COR-L47 (cell line): ENCODE measurements at places on chromosomes 2 and 18.

GRCh38 chr2:37600735-37601134, 70.7 kb downstream of the CDC42EP3 start:
- no peak for DNase-seq

- DNase-seq = peak; percentile 21
These were observed 12.5 kb downstream of the TACR1 start for GRCh38 chr2:75186821-75187220.

GRCh38 chr2:226300196-226300886, 499.3 kb downstream of the IRS1 start:
- DNase-seq = no peak

DNA sequence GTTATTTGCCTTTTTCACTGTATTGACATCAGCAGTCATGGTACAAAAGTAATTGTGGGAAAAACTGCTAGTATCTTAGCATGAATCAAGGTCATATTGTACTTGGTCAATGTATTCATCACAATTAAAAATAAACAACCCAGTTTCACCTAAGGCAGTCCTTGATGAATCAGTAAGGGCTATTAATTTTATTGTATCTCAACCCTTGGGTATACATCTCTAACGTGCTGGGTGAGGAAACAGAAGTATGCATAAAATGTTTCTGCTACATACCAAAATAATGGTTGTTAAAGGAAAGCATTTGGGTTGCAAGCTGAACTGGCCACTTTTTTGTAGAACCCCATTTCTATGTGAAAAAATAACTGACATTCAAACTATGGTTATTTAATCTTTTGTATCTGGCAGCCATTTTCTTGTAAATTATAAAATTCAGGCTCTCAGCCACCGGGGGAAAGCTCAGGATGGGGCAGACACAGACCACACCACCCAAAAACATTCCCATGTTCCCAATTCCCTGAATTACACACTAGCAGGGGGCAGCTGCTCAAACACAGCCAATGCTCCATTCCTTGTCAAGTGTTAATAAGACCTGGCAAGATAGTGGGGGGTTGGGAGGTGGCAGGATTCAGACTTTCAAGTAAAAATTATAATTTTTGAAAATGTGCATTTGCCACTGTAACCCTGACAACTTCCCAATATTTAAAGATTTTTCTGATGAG, 49.3 kb downstream of the OLA1 start:
- DNase-seq = no peak

GRCh38 chr2:186835628-186836027, 13.3 kb downstream of the ZSWIM2 start:
- DNase-seq = no peak

DNA sequence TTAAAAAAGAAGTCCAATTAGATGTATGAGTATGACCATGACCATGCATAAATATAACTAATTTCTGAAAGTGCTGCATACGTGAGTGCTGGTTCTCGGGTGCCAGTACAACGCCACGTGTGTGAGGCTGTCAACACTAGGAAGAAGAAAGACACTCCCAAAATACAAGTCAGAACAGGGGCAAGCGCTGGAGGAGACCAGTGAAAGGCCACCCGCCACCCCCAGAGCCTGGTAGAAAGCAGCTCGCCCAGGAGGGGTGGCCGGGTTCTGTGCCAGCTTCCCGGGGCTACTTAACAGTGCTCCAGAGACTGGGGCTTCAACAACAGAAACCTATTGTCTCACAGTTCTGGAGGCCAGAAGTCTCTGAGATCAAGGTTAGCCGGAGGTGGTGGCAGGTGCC, 147.6 kb downstream of the RTP5 start:
- DNase-seq = no peak

- no peak for DNase-seq
These were observed 74.8 kb downstream of the CDK15 start for GRCh38 chr2:201880993-201881611.

- no peak for DNase-seq
These were observed 456.7 kb upstream of the HS6ST1 start for GRCh38 chr2:128775217-128775913.
